ENCODE measurements at places on chromosomes 7 and 10.
A peak's percentile ranks its signal among the peaks of the same experiment; 100 is the strongest.

- DNase-seq, result no peak
Measured at GRCh38 chr10:76115131-76115470, 683.7 kb downstream of the LRMDA start.

DNA sequence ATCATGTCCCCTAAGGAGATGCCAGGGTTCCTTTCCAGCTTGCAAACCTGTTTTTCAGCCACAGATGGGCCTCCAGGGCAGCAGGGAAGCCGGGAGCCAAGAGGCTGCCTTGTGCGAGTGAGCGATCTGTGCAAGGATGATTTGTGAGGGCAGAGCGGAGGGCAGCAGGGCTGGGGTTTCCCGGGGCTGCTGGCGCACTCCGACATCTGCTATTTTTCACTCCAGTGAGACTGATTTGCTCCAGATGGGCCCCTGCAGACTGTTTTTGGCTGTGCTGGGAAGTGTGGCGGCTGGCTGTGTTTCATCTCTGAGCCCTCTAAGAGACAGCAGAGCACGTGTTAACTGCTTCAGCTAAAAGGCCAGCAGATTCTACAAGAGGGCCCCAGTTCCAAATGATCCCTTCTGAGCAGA is 466.2 kb downstream of the TYW1 start:
- DNase-seq, result no peak

GRCh38 chr10:43202224-43202656 is 64.0 kb downstream of the CSGALNACT2 start:
- DNase-seq, result peak; percentile 67

GRCh38 chr10:70504521-70505358 is 26.2 kb downstream of the PALD1 start:
- no peak for DNase-seq

DNA sequence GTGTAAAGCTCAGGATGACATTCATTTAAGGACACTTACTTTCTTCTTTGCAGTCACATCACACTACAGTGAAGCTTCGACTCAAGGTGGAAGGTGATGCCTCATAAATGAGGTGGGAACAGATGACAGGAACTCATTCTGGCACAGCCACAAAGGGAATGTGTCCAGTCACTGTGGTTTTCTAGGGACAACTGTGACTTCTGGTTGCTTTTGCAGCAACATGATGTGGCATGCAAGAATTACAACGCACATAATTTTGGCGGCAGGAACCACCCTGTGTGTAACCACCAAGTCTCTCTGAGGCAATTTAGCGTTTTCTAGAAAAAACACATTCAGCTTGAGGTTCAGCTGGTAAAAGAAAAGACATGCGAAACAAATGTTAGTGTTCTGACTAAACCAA is 32.0 kb upstream of the FERD3L start:
- DNase-seq, result no peak

GRCh38 chr10:30728127-30728526 is 98.6 kb upstream of the LYZL2 start:
- DNase-seq, result no peak

DNA sequence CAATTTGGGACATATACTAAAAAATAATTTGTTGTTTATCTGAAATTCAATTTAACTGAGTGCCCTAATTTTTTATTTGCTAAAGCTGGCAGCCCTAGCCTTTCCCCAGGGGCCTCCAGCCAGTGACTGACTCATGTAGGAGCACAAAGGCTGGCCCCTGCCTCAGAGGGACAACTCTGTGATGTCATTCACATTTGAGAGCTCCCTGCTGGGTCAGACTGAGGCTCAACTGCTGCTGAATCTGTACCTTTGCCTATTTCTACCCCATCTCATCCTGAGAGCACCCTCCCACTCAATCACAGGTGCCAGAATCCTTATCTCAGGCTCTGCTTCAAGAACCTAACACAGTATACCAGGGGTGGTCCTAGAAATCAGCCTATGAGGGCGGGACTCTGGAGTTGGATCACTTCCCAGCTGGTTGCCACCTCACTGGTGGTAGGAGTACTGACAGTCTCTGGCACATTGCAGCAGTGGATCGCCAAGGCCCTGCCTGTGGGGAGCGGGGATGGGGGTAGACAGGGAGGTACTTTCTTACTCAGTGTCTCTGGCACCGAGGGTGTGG is 11.6 kb downstream of the GCK start:
- no peak for DNase-seq

- DNase-seq, result no peak
Measured at GRCh38 chr7:117682681-117683385, 190.4 kb downstream of the CTTNBP2 start.

DNA sequence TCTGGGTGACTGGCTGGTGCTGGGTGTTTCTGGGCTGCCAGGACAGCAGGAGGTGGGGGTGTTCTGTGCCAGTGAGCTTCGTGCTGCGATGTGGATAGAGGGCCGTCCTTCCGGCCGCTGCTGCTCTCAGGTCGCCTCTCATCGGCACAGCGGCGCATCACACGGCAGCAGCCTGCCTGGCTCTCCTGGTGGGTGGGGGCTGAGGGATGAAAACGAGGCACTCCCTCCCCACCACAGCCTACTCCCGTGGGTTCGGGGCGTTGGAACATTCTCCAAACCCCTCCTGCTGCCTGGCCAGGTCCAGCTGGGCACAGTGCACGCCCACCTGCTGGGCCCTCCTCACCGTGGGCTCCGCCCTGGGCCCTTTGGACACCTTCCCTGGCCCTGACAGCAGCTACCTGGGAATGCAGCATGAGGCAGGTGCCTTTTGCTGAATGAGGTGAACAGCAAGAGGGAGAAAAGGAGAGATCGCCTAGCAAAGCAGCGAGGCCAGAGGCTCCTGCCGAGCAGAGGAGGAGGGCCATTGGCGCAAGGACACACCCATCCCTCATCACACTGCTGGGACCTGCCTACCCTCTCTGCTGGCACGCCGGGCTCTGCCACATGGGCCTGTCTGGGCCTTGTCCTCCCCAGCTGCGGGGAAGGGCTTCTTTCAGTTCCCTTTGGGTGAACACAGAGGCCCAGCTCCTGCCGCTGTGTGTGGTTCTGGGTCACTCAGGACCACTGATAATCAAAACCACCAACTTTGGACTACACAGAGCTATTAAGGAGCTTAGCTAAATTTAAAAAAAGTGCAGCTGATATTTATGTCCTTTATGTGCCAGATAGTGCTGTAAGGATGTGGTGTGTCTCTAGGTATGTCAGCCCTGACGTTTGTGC is 33.4 kb downstream of the INPP5A start:
- DNase-seq, result peak; percentile 82

- DNase-seq, result peak; percentile 76
Measured at GRCh38 chr7:102432442-102433218, 745 bp upstream of the ORAI2 start.

DNA sequence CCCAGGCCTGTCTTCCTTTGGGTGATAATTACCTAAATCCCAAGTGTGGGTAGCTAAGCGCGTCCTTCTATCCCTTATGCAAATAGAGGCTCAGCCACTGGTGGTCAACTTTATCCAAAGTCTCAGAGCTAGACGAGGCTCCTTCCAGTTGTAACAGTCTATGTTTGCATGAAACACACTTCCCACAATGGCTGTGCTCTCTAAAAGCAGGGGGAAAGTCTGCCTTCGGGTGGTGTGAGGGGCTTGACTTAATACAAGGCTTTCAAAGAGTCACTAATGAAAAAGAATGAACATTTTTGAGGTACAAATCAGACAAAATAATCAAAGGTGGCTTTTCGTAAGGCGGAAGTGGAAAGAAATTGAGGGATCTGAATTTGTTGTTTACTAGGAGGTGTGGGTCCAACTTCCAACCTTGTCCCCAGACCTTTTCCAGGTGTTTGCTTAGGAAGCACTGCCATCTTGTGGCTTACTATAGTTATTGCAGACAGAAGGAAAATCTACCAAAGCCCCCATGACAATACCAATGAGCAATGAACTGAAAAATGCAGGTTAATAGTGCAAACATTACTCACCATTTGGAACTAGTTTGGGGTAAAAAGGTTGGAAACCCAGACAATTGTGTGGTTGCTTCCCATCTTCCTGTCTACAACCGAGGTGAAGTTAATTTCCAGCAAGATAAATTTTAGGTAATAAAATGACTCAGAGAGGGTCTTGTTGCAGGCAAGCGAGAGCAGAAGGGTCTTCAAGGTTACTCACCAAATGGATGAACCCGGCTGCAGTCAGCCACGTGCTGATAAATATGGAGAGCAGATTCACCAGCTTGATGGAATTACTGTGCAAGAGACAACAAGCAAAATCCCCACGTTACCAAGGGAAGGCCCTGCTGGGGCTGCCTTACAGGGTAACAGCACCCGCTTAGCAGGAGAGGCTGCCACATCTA is 525.7 kb downstream of the KCNMA1 start:
- DNase-seq, result peak; percentile 45

- no peak for DNase-seq
Measured at GRCh38 chr7:157693521-157694375, 356.9 kb downstream of the DNAJB6 start.

GRCh38 chr7:21367537-21367936 is 60.3 kb upstream of the SP4 start:
- DNase-seq, result no peak

DNA sequence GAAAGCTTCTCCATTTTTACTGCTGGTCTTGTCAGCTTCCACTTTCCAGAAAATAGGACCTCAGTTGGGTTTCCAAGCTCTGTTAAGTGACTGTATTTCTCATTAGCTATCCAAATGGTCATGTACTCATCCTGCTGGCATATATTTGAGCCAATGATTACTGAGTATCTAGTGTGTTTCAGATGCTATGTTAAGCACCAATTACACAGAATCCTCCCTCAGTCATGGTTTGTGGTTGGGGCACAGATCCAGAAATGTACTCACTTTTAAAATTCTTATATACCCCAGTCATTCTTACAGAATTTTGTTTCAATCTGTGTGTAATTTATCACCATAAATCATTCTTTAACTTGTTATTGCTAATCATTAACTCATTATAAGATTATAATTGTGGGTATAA is 362.3 kb upstream of the MTPN start:
- no peak for DNase-seq

- no peak for DNase-seq
Measured at GRCh38 chr10:132671228-132672154, 114.5 kb downstream of the NKX6-2 start.

DNA sequence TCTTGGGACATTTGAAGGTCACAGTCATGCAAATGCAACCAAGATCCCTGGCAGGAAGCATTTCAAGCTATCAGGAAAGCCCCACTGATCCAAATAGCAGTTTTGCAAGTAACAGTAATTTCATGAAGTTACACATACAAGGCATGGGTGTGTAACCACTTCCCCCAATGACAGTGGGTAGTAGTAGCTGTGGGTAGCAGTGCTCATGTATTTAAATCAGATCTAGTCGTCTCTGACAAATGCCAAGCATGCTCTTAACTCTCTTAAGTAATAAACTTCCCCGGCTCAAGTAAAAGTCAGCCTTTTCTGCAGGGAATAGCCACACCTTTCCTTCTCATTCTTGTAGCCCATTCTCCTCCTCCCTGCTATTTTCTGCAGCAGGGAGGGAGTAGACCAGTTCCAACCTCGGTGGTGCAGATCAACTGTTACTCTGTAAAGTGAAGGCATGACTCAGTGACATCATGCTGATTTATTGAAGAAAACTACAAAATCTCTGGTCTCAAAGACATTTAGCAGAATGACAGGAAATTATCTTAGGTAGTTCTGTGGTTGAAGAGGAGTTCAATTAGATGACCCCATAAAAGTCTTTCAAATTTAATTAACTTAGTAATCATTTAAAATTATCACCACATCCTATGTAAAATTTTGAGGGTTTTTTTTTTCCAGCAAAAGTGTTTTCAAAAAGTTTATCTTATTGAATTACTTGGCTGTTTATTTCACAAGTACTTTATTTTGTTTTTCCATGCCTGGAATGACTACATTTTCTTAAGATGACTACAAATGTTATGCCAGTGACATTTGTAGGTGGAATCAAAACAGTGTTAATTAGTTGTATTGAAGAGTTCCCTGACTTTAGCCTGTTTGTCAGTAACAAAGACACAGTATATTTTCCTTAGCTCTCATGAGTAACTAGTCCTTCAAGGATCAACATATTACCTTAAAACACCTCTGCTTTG is 568.3 kb downstream of the INHBA start:
- peak; percentile 30 for DNase-seq

DNA sequence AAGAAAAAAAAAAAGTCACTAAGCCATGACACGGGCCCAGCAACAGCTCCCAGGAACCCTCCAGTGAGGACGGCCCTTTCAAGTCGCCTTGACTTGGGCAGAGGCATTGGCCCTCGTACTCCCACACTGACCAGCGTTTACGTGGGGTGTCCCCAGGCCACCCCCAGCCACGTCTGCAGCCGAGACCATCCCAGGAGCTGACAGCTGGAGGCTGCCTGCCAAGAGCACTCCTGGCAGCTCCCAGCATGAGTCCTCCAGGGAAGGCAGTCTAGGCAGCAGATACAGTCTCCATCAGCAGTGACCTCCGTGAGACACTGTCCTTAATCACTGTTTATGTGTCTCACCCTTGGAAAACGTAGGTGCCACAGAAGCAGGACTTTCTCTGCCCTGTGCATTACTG is 86.5 kb downstream of the PROSER2 start:
- DNase-seq, result no peak

- no peak for DNase-seq
Measured at GRCh38 chr7:128424686-128425275, 15.0 kb upstream of the IMPDH1 start.

GRCh38 chr10:44293306-44293778 is 91.6 kb downstream of the CXCL12 start:
- no peak for DNase-seq

DNA sequence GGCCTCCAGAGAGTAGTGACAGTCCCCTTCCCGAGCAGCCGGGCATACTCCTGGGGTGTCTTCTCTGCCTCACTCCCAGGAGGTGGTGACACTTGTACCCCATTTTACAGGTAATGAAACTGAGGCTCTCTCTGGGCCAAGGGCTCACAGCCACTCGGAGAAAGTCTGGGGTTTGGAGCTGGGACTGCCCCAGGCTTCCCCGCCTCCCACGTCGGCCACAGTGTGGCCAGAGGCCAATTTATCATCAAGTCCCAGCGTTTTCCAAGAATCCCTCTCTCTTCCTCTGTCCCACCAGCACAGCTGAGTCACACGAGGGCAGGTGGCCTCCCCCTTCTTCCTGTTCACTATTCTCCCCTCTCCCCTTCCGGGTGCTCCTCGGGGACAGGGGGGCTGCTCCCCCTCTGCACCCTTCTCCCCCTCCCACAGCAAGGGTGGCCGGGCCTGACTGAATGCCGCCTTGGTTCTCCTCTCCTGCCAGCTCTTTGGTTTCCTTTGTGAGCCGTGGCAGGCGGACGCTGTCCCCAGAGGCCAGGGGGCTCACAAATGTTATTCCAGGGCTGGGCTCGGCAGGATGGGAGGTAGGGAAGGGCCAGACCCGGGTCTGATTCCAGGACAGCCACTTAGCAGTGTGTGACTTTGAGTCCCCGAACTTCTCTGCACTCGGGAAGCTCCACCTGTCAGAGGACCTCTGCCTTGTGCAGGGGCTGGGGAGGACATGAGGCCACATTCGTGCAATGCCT is 17.7 kb downstream of the CLIP2 start:
- DNase-seq, result no peak

All from germinal center (tissue), 1 donor.